T47D (cell line): ENCODE measurements at places on chromosomes 3 and 15.

DNA sequence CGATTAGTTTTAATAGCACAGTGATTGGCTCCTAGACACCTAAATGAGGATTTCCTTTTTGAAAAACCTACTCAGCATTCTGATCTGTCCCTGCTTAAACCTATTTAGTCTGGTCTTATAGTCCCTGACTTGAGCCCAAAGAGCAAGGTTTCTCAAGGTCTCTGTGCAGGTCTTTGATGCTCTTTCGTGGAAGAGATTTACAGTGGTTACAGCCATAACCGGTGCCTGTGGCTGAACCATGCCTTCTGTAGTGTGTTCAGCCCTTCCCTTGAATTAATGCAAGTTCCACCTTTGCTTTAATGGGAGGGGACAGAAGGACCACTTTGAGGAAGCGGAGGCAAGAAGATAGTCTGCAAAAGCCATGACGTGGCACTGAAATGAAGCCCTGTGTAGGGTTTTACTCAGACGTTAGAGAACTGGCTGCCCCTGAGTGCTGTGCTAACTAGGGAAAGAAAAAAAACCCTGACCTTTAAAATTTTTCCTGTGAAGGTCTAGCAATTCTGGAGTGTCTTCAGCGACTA, 43.0 kb downstream of the ZBTB38 start:
- no peak for DNase-seq

- DNase-seq, result no peak
These were observed 298.8 kb downstream of the CHST2 start for GRCh38 chr3:143418391-143418790.

- DNase-seq, result no peak
These were observed 190.0 kb downstream of the PLCH1 start for GRCh38 chr3:155554777-155555451.

- no peak for DNase-seq
These were observed 459.6 kb downstream of the MECOM start for GRCh38 chr3:169203631-169204550.

- no peak for DNase-seq
These were observed 753 bp downstream of the INAFM2 start for GRCh38 chr15:40323953-40324937.

DNA sequence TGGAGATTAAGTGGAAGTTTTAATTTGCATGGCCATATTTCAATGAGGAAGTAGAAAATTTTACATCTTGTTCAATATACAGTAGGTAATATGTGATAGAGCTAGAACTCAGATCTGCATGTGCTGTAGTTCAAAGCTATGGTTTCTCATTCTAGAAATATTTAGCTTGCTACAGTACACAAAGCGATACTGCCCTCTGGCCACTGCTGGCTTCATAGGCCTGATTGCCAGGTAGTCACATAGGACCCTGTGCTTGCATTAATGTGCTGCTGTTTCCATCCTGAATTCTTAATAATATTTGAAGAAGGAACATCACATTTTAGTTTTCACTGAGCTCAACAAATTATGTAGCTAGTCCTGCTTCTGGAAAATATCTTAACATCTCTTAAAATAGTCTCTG, 87.0 kb downstream of the PLSCR2 start:
- DNase-seq, result peak; percentile 38

DNA sequence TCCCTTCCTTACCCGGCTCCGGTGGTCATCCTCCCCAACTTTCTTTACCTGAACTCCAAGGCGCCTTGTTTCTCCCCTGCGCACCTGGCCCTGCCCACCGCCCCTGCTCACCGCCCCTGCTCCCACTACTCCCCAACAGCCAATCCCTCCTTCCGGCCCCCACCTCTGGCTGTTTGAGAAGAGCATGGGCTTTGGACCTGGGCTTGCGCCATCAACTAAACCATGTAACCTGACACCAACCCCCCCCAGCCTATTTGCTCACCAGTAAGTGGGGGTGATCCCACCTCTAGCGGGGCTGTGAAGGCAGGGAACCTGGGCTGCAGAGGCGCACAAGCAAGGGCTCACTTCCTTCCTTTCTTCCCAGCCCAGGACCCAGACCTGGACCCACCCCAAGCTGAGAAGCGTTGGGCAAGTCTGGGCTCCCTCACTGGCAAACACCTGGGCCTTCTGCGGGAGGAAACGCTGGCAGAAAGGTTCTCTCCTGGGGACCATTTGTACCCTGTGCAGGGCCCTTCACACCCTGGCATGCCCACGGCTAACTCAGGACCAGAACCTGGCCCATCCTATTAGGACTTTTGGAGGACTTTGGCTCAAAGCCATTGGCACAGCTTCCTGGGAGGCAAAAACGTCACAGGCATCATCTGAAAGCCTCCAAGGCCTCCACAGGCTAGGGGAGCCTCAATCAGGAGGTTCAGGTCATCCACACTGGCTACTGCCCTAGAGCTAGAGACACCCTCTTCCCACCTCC, at the start of gene PLXNB1:
Gene PLXNB1, minus strand, starts transcription at position 127 of the 748 bp plus-strand sequence. CDS start 5,475 bp downstream, outside the sequence.
- DNase-seq, result peak; percentile 90

GRCh38 chr3:184354121-184354728, 7.2 kb downstream of the CLCN2 start:
- peak; percentile 67 for DNase-seq

DNA sequence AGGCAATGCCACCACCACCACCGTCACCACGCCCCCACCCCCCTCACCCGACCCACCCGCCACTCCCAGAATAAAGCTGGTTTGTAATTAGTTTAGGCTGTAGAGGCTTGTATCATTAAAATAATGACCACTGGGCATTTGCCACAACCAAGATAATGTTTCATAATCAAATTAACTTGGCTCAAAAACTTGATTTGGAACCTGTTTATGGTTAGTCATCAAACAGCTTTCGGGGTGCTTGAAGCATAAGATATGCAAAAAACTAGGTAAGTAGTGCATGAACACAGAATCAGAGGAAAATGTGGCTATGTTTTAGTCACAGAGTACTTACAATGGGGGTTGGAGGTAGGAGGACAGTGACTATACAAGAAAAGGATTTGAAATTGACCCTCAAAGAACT, 115.1 kb downstream of the FHIT start:
- no peak for DNase-seq

GRCh38 chr3:47985381-47985780, 30.8 kb downstream of the MAP4 start:
- no peak for DNase-seq

- peak; percentile 32 for DNase-seq
These were observed 26.9 kb upstream of the THRB start for GRCh38 chr3:24521420-24522145.

DNA sequence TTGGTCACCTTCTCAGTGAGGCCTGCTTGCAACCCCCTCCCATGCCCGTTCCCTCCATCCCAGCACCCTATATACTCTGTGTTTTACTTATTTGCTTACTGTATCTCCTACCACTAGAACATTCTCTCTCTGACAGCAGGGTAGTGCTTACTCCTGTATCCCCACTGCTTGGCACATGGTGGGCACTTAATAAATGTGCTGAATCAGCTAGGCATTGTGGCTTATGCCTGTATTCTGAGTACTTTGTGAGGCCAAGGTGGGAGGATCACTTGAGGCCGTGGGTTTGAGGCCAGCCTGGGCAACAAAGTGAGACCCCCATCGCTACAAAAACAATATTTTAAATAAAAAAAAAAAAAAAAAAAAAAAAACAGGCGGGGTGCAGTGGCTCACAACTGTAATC, 7.6 kb upstream of the SHISA5 start:
- no peak for DNase-seq

- DNase-seq, result no peak
These were observed 66.1 kb upstream of the CCR4 start for GRCh38 chr3:32885283-32885901.

DNA sequence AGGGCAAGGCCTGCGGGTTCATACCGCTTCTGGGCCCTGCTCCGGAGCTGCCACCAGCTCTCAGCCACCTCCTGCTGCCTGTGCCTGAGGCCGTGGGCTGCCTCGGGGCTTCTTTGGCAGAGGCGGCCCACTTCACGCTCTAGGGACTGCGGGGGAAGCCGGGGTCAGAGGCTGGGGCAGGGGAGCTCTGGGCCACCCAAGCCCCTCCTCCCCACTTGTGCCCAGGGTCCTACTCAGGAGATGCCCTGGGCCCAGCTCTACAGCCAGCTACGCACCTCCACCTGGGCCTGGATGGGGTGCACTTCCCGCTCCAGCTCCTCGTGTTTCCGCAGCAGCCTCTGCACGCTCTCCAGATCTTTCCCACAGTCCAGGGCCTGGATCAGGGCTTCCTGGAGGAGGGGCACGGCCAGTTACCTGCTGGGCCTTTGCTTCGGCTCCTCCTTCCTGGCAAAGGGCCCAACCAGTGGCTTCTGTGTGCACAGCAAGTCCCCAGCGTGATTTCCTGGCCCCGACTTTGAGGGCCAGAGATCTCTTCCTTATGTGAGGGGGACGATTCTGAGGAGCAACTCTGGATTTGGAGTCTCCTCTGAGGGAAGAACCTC, 24.0 kb downstream of the PLA2G4B start:
- peak; percentile 82 for DNase-seq

- DNase-seq, result no peak
These were observed 113.4 kb downstream of the RORA start for GRCh38 chr15:61115679-61116078.

DNA sequence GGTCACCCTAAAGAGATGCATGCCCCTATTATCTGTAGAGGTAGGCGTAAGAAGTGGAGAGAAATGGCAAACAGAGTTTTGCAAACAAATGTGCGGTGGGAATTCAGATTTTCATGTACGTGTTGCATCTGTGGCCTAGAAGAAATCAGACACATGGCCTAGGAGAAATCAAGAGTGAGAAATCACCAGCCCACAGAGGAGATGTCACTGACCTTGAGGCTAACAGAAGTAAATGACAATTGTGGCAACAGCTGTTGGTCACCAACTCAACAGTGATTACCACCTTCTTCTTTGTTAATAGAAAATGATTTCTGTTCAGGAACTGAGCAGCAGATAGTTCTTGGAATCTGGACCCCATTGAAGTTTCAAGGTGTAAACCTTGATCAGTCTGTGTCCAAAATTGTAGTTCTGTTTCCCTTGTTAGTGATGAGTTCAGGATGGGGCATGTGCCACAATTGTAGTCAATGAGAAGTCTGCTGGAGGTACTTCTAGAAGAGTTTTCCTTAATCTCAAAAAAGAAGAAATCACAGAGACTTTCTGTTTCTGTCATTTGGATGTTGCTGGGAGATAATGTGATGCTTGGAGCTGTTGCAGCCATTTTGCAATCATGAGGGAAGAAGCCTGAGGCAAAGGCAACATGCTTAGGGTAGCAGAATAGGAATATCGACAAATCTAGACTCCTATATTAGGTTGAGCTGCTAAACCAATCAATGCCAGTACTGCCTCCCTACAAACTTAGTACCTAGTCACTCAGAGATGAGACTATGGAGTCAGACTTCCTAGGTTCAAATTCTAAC, 34.3 kb upstream of the RFTN1 start:
- DNase-seq, result no peak

DNA sequence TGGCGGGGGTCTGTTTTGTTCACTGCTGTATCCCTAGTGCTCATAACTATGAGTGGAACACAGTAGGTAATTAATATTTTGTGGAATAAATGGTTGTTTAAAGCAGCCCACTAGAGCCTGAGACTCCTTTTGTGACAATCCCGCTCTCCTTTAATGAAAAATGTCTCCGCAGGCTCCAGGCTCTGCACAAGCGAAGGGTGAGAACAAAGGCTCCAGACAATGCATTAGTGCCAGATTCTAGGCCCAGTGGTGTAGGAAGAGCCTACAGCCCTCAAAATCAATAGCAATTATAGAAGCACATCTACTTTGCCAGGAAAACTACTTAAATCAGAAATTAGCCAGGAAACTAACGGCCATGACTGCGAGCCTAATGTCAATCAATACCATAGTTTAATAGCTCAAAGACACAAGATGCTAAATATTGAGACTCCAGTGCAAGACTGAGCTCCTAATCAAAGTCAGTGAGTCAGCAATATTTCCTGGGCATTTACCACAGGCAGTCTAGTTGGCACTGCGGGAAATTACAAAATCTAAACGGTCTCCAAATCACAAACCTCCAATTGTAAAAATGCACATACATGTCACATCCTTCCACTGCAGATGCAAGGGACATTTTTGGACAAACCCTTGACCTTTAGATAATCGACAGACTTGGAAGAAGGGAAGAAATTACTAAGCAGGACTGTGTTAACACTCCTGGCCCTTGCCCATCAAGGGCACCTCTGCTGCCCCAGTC, 2.3 kb downstream of the ANXA2 start:
- DNase-seq, result no peak

DNA sequence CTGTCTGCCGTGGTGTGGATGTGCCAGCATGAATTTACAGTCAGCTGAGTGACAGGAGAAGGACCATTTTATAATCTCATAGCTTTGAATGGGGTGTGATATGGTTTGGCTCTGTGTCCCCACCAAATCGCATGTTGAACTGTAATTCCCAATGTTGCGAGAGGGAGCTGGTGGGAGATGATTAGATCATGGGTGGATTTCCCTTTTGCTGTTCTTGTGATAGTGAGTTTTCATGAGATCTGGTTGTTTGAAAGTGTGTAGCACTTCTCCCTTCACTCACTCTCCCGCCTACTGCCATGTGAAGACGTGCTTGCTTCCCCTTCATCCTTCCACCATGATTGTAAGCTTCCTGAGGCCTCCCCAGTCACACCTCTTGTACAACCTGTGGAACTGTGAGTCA, 111.9 kb upstream of the CHD2 start:
- no peak for DNase-seq

- peak; percentile 64 for DNase-seq
These were observed 26.1 kb downstream of the CAPN3 start for GRCh38 chr15:42385206-42385979.

DNA sequence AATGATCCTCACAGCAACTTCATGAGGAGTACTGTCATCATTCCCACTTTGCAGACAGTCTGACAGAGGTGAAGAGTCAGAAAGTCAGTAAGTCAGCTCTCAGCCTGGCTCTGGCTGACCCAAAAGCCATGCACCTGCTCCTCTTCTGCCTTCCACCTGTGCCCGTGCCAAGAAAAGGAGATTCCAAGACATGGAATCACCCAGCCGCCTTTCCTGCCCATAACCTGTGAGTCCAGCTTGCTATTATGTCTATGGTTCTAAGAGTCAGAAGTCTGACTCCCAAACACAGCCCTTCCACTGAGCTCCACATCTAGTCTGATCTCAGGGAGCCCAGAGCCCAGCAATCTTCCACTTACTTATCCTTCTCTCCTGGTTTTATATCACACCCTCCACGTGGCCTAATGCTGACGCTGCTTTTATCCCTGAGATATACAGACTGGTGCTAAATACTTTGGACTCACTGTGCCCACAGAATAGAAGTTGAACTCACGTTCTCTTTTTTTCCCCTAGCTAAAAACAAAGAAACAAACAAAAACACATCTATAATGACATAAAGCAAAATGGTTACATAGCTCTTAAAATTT, 66.0 kb downstream of the PLD1 start:
- DNase-seq, result no peak

DNA sequence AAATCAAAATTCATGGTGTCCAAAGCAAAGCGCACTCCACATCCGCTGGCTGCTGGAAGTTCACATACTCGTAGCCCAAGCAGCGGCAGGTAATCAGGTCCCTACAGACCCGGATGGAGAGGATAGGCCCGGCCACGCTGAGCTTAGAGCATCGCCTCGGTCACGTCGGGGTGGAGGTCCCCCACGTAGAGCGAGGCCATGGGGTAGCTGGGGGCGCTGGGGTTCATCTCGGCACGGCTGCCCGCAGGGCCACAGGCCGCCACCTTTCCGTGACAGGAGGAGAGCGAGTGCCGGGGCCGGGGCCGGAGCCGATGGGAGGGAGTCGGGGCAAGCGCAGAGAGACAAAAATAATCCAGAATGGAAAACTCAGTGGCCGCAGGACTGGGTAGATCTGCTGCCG, 16.1 kb upstream of the STRIT1 start:
- DNase-seq, result no peak

- no peak for DNase-seq
These were observed 31.1 kb downstream of the OXSM start for GRCh38 chr3:25820816-25821486.

GRCh38 chr3:23811919-23812318, 6.2 kb downstream of the UBE2E1 start:
- no peak for DNase-seq

GRCh38 chr3:106349191-106349881, 480.5 kb upstream of the CBLB start:
- DNase-seq, result no peak
